ENCODE measurements at places on chromosomes 16 and 17.

DNA sequence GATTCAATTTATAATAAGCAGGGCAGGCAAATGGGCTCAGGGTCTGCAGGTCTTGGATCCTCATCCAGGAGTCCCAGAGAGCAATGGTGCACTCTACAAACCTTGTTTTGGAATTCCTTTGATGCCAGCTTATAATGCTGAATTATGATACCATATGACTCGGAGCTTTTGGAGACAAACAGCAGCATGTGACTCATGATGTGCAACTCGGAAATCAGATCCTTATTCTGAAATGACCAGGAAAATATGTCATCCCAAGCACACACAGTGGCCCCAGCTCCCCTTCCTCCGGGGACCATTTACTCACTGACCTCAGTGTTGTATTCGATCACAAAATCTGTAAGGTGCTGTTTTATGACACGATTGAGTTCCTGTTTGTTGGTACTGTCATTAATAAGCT is 20.2 kb upstream of the UMOD start:
- H3K36me3 ChIP-seq = no peaks in the 10 kb centered on the region
- no peak for DNase-seq
- no peaks in the 10 kb centered on the region for H3K4me1 ChIP-seq
- no peak overlapping the region for H3K4me3 ChIP-seq

GRCh38 chr16:88633684-88634140 is 4.7 kb upstream of the IL17C start:
- peak; percentile 64 for DNase-seq
- H3K4me3 ChIP-seq = peak overlapping the region; percentile 76
- peaks cover 46% of the 10 kb centered on the region for H3K4me1 ChIP-seq
- H3K27me3 ChIP-seq = no peaks in the 10 kb centered on the region
- peak overlapping the region; percentile 71 for H3K27ac ChIP-seq
- H3K36me3 ChIP-seq = peaks cover 23% of the 10 kb centered on the region

DNA sequence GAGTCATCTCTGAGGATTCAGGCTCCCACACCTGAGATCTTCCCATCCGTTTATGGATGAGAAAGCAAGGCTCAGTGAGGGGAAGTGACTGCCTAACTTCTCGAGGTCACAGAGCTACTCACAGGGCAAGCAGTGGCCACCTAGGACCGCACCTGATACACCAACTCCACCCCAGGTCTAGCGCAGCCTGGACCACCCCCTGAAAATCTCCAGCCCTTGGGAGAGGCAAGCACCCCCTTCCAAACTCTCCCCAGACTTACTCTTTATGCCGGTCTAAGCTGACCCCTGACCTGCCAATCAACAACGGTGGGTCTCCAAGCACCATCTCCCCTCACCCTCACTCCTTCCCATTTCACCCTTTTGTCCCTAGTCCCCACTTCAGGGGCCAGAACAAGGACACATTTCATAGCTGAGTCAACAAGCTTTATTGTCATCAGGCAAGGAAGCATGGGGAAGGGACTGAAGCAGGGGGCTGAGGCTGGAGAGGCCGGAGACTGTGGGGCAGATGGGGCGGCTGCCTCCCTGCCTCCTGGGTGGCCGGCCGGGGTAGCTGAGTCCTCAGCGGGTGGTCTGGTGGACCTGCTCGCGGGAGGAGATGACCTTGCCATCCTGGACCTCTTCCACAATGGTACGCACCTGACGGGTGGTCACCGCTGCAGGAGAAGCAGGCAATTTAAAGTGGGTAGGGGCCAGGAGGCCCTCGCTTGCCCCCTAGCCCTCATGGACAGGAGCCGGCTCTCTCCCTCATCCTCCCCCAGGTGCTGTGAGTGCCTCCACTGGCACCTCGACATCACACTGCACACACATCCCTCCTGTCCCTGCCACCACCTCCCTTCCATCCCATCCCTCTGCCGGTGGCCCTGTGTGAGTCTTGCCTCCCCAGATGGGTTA is 5.1 kb downstream of the KRT17 start:
- H3K4me3 ChIP-seq = no peak overlapping the region
- DNase-seq = peak; percentile 4
- H3K27me3 ChIP-seq = peaks cover 11% of the 10 kb centered on the region
- no peaks in the 10 kb centered on the region for H3K4me1 ChIP-seq

DNA sequence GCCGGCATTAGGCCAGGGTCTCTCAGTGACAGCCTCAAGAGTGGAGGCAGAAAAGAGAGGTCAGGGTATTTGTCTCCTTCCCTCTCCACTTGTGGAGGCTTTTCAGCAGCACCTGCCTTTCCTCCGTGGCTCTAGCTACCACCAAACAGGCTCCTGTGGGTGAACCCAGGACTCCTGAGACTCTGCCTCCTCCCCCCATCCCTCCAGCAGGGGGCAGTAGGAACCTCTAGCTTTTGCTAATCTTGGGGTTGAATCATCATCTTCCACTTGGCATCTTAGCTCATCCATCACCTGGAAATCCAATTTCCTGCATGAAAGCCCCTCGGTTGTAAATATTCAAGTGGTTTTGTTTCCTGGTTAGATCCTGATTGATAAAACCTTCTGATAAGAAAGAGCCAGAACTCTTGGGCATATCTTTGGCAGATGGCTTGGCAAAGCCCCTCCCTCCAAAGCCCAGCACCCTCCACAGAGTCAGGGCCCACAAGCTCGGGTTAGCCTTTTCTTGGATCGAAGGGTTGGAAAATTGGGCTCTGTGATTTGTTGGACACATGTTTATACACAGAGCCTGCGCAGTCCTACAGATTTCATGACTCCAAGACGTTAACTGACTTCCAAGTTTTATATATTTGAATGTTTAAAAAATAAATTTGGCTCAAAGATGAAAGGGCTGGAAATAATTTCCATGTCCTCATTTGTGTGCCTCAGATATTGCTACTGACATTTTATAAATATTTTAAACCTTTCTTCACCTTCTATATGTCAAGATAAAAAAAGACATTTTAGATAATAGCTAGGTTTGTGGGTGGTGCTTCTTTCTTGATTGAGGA is 322.1 kb downstream of the MAP2K4 start:
- H3K27me3 ChIP-seq = no peaks in the 10 kb centered on the region
- no peak overlapping the region for H3K4me3 ChIP-seq
- DNase-seq = no peak
- H3K4me1 ChIP-seq = no peaks in the 10 kb centered on the region
- no peaks in the 10 kb centered on the region for H3K36me3 ChIP-seq

- H3K4me3 ChIP-seq = no peak overlapping the region
- peaks cover 9% of the 10 kb centered on the region for H3K36me3 ChIP-seq
- H3K27ac ChIP-seq = no peak overlapping the region
Measured at GRCh38 chr17:49318435-49318965, 43.5 kb downstream of the ZNF652 start.

DNA sequence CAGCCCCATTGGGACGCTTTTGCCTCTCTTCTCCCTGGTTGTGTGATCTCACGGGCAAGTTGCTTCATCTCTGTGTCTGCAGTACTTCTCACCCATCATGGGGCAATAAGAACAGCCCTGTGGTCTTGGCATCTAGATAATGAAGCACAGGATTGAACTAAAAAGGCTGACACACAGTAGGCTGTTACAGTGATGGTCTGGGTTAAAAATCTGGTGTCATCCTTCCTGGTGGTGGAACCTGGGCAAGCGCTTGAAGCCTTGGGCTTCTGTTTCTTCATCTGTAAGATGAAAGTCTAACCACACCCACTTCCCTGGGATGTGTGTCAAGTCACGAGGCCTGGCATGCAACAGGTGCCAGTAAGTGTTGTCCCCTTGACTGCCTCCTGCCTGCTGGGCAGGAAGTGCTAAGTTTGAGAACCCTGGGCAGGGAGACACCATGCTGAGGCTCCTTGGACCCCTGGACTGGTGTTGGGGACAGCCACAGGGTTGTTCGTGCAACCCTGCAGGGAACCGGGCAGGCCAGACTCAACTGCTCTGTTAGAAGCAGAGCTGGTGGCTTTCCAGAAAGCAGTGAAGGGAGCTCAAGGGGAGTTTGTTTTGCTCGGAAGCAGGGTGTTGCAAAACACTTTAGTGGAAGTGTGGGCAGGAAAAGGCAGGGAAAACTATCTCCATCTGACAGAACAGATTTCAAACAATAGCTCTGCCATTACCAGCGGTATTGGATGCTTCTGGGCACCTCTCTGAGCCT is 5.9 kb upstream of the MAP2K3 start:
- H3K36me3 ChIP-seq = no peaks in the 10 kb centered on the region
- DNase-seq = no peak
- peaks cover 58% of the 10 kb centered on the region for H3K4me1 ChIP-seq
- H3K27me3 ChIP-seq = no peaks in the 10 kb centered on the region
- no peak overlapping the region for H3K4me3 ChIP-seq

GRCh38 chr16:51407921-51408320 is 256.9 kb upstream of the SALL1 start:
- H3K27me3 ChIP-seq = no peaks in the 10 kb centered on the region
- H3K4me3 ChIP-seq = no peak overlapping the region
- H3K36me3 ChIP-seq = no peaks in the 10 kb centered on the region
- no peak overlapping the region for H3K27ac ChIP-seq
- no peak for DNase-seq

DNA sequence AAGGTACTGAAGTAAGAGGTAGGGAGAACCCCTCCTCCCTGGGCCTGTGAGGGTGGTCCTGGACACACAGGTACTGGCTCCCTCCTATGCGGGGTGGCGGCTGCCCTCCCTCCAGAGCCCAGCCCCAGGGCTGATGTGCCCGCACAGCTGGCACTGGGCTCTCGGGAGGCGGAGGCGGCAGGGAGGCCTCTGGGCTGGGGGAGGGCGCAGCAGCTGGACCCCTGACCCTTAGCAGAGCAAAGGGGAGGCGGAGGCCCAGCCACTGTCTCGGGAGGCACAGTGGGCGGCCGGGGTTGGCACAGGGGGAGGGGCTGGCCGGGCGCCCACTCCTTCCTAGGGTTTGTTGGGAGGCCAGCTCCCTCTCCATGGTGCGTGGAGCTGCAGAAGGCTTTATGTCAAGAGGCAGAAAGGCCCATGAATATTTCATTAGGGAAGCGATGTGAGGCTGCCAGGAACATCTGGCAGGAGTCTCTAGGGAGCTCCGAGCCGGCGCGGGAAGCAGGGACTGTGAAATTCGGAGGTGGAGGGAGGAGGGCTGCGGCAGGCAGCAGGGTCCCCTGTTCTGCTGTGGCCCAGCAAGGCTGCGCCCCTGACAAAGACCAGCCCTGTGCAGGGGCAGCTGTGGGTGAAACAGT is 44.1 kb upstream of the ACSF3 start:
- H3K27me3 ChIP-seq = no peaks in the 10 kb centered on the region
- H3K4me1 ChIP-seq = peaks cover 9% of the 10 kb centered on the region
- no peaks in the 10 kb centered on the region for H3K36me3 ChIP-seq
- no peak for DNase-seq
- H3K4me3 ChIP-seq = no peak overlapping the region

DNA sequence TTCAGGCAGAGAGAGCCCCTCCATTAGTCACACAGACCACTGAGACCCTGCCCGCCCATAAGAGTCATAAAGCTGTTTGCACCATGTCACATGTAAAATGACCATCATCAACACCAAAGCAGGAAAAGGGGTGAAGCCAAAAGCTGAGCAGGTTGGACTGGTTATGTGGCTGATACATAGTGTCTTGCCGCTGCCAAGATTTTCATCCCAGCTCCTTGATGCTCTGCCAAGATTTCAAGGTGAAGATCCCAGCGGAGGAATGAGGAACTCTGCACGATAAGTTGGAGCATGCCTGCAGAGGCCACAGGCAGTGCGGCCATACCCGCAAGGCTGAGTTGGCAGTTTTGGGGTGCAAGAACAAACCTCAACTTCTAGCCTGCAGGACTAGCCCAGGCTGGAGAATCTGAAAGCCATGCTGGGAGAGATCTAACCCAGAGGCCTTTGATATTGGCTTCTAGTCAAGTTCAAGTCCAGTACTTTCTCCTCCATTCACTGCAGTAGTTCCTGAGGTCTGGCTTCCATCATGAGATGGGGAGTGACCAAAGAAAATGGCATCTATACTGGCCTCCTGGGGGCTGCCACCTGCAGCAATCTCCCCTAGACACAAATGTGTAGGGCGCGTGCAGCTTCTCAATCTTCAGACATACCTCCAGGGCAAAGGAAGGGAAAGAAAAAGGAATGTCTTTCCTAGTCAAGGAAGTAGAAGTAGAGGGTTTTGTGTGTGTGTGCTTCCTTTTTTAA is 79.7 kb upstream of the NOL11 start:
- H3K36me3 ChIP-seq = peaks cover 7% of the 10 kb centered on the region
- H3K27ac ChIP-seq = no peak overlapping the region
- no peaks in the 10 kb centered on the region for H3K27me3 ChIP-seq

DNA sequence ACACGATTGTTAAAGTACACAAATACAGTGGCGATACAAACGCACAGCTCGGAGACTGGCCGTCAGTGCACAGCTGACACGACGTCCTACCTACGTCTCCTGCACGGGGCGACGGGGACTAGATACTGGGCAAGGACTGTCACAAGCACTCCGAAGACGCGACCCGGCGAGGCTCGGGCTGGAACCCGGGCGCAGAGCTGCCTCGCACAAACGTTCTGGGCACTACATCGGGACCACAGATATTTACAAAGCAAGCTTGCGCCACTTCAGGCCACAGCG is 13.8 kb downstream of the SLC16A3 start:
- no peak overlapping the region for H3K27ac ChIP-seq
- DNase-seq = no peak
- peaks cover 62% of the 10 kb centered on the region for H3K36me3 ChIP-seq

DNA sequence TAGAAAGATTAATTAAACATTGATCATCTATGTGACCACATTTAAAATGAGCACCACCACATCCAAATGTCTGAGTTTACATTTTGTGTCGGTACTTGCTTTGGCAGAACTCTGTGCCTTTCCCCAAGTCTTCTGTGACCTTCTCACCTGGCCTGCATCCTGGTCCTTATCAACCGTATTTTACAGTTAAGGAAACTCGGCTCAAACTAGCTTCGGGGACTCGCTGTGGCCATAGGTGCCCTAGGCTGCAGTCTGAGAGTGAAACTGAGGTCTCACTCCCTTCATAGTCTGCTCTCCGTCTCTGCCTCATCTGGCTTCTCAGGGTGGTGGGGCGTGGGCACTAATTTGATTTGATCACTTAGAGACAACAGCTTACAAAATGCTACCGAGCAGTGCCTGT is 555.5 kb downstream of the WWOX start:
- no peak overlapping the region for H3K27ac ChIP-seq
- peaks cover 6% of the 10 kb centered on the region for H3K4me1 ChIP-seq
- no peaks in the 10 kb centered on the region for H3K27me3 ChIP-seq
- no peak overlapping the region for H3K4me3 ChIP-seq
- DNase-seq = no peak
- H3K36me3 ChIP-seq = no peaks in the 10 kb centered on the region

- H3K4me1 ChIP-seq = peaks cover 3% of the 10 kb centered on the region
- no peak overlapping the region for H3K4me3 ChIP-seq
- peaks cover 20% of the 10 kb centered on the region for H3K27me3 ChIP-seq
- no peak overlapping the region for H3K27ac ChIP-seq
- no peak for DNase-seq
Measured at GRCh38 chr17:50618300-50618699, 16.4 kb upstream of the ABCC3 start.
